ENCODE measurements at places on chromosomes 3 and 15.

DNA sequence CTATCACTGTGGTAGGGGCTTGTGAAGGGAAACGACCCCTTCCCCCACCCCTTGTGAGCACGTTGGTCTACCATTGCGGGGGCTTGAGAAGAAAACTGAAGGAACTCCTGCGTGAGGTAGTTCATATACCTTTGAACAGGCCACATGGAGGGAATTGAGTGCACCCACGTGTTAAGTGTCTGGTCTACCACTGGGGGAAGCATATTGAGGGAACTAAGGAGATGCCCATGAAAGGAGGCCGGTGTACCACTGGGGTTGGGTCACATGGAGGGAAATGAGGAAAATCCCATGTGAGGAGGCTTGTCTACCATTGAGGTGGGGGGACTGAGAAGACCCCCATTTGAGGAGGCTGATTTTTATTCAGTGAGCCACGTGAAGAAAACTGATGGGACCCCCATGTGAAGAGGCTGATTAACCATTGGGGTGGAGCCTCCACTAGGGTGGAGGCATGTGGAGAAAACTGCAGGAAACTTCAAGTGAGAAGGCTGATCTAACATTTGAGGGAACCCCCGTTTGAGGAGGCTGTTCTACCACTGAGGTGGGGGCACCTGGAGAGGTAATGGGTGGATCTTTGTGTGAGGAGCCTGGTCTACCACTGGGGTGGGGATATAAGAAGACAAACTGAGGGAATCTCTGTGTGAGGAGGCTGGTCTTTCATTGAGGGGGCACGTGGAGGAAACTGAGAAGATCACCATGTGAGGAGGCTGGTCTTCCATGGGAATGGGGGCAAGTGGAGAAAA, 163.2 kb downstream of the FBLN2 start:
- DNase-seq: no peak

DNA sequence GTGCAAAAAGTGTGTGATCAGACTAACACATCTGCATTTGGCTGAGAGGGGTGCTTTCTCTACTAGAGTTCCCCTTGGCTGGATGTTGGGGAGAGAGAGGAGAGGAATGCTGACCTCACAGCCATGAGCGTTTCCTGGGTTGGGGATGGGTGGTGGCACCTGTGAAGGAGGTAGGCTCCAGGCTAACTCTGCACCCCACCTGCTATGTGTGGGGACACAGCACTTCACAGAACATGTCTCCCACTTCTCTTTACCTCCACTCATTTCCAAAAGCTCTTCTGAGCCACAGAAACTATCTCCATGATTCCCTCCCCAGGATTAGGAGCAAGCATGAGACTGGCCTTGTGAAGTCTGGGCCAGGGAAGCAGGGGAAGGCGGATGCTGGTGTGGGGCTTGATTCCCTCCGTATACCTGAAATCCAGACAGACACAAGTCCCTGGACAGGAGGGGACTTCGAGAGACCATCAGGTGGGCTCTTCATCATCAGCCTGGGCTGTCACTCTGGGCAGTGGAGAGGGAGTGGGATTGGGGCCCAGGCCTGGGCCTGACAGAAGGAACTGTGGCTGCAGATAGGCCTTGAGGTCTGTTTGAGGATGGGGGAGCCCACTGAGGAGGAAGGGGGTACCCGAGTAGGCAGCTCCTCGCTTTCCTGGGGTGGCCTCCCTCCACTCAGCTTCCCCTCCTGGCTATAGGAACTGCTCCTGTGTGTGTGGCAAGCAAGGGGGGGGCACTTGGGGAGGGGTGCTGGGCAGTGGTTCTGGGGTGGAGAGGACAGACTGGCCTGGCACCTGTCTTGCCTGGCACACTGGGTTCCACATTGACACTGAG, 40.7 kb downstream of the FEM1B start:
- DNase-seq: no peak

GRCh38 chr3:150871192-150871591, 34.0 kb downstream of the MINDY4B start:
- DNase-seq: no peak

DNA sequence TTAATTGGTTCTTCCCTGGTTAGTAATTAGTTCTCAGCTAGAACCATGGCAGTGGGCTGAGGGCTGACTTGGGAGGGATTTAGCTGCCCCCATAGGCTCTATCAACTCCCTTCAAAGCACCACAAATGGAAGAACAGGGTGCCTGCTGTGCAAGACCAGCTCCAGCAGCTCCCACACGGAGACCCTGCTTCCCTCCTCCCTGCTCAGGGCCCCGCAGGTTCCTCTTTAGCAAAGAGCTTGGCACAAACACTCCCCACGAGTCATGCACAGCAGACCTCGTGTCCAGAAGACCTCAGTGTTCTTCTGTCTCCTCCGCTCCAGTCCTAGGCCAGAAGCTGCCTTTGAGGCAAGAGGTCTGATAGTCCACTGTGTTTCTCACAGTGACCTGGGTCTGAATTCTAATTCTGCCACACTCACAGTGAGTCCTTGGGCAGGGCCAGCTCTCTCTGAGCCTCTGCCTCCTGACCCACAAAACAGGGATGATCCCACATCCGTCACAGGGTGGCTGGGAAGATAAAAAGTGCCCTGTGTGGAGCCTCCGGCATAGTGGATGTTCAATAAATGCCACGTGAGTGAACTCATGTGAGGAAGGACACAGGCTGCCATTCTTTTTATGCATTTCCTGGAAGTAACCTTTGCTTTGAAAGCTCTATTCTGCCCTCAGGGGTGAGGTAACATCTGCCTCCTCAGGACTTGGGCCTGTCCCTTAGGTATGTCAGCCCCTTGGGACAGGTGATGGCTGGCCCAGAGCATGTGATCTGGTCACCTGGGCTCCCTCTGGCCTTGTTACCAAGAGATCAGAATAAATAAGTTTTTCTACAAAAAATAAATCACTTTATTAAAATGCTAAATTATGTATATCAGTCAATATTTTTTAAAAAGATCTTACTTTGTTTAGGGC, 7.6 kb downstream of the RAB6B start:
- no peak for DNase-seq

DNA sequence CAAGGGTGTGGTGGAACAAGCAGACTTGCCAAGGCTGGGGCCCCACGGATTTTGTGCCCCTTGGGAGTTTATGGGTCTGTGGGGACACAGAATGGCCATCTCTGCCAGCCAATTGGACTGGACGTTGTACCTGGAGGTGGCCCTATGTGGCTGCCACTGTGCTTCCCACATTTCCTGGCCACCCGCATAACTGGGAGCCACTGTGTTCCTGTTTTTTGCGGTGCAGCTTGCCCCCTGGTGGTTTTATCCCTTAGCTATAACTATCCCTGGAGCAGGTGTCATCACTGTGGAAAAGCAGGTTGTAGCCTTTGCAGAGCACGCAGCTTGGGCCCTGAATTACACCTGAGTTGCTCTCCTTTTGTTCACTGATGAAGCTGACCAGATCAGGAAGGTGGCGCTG, 306.3 kb downstream of the ZPLD1 start:
- DNase-seq: no peak

- no peak for DNase-seq
Observed at GRCh38 chr3:169348929-169349621, 314.4 kb downstream of the MECOM start.

GRCh38 chr15:48515500-48515899, 130.0 kb downstream of the FBN1 start:
- no peak for DNase-seq

GRCh38 chr3:72318504-72319193, 529.6 kb downstream of the SHQ1 start:
- no peak for DNase-seq

DNA sequence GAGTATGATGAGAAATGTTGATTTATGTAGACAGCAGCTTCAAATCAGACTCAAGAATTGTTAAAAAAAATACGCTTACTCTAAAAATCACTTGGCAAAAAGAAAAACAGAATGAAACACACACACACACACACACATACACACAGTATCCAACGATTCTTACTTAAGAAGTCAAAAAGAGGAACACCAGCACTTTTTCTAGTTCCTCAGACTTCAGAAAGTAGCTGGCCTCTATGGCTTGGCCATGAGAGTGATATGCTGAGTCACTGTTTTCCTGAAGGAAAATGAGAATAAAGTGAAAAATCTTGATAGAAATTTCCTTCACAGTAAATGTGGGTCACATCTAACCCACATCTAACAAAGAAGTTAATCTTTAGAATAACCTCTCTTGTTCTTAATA, 22.1 kb downstream of the CNTN3 start:
- no peak for DNase-seq

DNA sequence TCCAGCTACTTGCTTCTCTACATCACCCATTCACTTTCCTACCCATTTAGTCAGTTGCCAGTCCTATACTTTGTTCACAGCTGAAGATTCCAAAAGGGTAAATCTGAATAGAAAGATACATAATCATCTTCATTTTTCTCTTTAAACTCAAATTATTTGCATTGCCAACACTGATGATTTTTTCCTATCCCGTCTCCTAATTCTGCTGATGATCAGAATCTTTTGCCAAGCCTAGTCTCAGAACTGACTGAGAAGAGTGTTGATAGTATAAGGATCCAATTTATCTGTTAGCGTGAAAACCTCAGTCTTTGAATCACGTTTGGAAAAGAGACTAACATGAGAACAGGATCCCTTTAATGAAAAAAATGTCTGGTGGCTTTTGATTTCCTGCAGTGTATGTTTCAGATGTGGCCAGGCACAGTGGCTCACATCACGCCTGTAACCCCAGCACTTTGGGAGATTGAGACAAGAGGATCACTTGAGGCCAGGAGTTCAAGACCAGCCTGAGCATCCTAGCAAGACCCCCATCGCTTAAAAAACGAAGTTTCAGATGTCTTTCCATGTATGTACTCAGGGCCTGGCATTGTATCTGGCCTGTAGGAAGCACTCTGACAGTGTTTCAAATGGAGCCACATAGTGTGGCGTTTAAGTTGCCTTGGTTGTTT, 169.4 kb downstream of the KLHL25 start:
- DNase-seq: peak; percentile 67

DNA sequence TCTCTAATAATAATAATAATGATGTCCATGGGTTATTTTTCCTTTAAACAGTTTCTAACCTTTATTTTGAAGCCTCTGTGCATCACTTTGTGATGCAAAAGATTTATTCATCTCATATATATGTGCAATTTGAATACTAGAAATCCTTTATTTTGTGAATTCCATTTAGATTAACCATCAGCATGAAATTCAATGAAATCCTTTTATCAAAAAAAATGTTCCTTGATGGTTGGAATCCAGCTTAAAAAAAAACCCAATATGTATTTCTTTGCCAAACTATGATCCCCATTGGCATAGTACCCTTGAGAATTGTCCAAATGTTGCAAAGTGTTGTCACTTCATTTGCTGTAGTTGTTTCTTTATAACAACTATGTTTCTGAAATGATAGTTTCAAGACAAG, 7.4 kb downstream of the TBC1D23 start:
- no peak for DNase-seq

DNA sequence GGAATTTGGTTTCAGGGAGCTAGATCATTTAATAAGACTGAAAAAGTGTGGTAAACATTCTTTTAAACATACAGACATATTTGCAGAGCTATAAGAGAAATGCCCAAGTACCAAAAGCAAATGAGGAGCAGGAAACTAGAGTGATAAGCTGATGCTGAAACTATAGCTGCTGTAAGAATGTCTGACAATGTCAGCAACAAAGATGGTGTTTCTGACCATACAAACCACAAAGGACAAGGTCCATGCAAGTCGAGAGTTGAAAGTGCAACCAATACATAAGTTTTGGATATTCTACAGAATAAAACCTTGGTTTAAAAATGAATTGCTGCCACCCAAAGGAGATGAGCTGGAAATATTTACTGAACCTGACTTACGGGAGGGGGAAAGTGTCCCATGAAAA, 610.2 kb downstream of the TBL1XR1 start:
- DNase-seq: no peak

DNA sequence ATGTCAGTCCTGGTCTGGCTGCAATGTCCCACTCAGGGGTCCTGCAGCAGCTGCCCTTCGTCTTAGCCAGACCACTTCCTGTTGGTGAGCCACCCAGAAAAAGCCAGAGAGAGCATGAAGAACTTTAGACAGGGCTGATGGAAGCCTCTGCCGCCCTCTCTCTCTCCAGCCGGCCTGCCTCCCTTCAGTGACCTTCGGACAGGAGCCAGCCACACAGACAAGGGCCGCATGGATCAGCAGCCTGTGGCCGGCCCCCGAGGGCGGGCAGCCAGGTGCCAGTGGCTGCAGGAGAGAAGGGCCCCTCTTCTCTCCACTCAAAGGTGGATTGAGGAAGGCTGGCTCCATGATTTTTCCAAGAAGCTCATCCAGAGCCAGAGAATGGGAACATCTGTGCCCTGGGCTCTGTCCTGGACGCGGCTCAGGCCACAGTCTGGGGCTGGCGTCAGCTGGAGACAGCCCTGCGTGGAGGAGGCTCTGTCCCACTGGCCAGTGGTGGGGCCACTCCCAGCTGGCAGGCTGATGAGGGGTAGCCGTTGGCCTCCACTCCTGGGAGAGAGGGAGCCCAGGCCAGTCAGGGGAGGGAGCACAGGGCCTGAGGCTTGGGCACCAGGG, 42.9 kb downstream of the ISG20 start:
- DNase-seq: no peak

DNA sequence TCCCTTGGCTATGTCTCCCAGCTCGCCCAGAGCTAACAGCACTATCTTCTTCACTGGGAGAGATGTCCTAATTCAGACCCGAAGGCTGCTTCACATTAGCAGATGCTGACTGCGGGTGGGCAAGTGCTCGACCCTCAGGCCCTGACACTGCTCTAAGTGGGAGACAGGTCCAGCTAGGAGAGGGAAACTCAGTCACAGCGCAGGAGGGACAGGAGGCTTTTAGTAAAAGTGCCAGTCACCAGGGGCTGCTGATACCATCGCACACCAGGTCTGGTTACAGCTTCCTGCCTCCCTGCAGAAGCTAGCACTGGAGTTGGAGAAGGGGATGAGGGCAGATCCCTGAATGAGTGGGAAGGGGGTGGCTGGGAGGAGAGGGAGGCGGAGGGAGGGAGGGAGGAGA, 365.8 kb upstream of the RGMA start:
- DNase-seq: no peak

DNA sequence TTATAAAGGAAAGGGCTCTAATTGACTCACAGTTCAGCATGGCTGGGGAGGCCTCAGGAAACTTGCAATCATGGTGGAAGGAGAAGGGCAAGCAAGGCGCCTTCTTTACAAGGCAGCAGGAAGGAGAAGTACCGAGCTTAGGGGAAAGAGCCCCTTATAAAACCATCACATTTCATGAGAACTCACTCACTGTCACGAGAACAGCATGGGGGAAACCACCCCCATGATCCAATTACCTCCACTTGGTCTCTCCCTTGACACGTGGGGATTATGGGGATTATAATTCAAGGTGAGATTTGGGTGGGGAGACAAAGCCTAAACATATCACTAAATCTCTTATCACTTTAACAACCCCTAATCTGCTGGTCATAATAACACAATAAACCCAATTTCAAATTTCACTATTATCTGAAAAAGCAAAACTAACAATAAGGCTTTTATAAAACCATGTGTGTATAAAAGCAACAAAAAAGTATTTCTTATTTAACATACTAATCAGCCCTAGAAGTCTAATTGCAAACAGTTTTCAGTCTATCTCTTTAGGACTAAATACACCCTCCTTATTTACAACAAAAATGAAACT, 43.2 kb downstream of the SCAPER start:
- DNase-seq: no peak

GRCh38 chr15:82183121-82184031, 79.2 kb downstream of the EFL1 start:
- DNase-seq: no peak

GRCh38 chr3:43892526-43892925, 201.8 kb downstream of the ABHD5 start:
- no peak for DNase-seq

Data from CD4-positive, alpha-beta memory T cell (primary cell).